ENCODE measurements at places on chromosomes 16 and 17. TPM values are rescaled to one million over a fixed set of nuclear protein-coding genes. Genes with fewer than 3 reads are reported as not detected.

GRCh38 chr16:2835638-2836493 lies 5.8 kb downstream of the ZG16B start:
- no peak overlapping the region for H3K4me3 ChIP-seq
- no peaks in the 10 kb centered on the region for H3K36me3 ChIP-seq
- no peak for DNase-seq
- H3K4me1 ChIP-seq, result no peaks in the 10 kb centered on the region
- H3K27me3 ChIP-seq, result no peaks in the 10 kb centered on the region

IRX6 gene
- total RNA-seq, result not detected

- H3K4me3 ChIP-seq, result peak overlapping the region; percentile 52
- no peaks in the 10 kb centered on the region for H3K27me3 ChIP-seq
- no peak for DNase-seq
- H3K27ac ChIP-seq, result peak overlapping the region; percentile 77
- no peaks in the 10 kb centered on the region for H3K4me1 ChIP-seq
These were observed 5.0 kb downstream of the ARMC7 start for GRCh38 chr17:75114552-75115314.

- peak overlapping the region; percentile 58 for H3K4me3 ChIP-seq
- H3K27ac ChIP-seq, result peak overlapping the region; percentile 81
- no peak for DNase-seq
- no peaks in the 10 kb centered on the region for H3K4me1 ChIP-seq
- H3K27me3 ChIP-seq, result no peaks in the 10 kb centered on the region
- no peaks in the 10 kb centered on the region for H3K36me3 ChIP-seq
These were observed 168.4 kb downstream of the RAB11FIP4 start for GRCh38 chr17:31559584-31560501.

DNA sequence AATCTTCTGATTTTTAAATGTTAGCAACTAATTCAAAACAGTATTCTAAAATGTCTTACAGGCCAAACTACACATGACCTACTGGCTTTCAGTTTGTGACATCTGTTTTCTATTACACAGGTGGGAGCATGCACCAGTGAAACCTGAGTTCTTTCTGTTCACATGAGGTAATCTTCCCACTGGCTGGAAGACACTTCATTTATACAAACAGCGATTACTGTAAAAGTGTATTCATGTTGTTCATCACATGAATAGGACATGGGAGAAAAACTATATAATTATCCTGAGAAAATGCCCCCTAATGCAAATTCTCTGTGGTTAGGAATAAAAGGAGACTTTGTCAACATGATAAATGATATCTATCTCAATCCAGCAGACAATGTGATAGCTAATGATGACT lies 11.1 kb upstream of the PIK3R5 start:
- H3K27me3 ChIP-seq, result no peaks in the 10 kb centered on the region
- no peak for DNase-seq
- H3K36me3 ChIP-seq, result no peaks in the 10 kb centered on the region
- no peak overlapping the region for H3K4me3 ChIP-seq
- no peaks in the 10 kb centered on the region for H3K4me1 ChIP-seq

DNA sequence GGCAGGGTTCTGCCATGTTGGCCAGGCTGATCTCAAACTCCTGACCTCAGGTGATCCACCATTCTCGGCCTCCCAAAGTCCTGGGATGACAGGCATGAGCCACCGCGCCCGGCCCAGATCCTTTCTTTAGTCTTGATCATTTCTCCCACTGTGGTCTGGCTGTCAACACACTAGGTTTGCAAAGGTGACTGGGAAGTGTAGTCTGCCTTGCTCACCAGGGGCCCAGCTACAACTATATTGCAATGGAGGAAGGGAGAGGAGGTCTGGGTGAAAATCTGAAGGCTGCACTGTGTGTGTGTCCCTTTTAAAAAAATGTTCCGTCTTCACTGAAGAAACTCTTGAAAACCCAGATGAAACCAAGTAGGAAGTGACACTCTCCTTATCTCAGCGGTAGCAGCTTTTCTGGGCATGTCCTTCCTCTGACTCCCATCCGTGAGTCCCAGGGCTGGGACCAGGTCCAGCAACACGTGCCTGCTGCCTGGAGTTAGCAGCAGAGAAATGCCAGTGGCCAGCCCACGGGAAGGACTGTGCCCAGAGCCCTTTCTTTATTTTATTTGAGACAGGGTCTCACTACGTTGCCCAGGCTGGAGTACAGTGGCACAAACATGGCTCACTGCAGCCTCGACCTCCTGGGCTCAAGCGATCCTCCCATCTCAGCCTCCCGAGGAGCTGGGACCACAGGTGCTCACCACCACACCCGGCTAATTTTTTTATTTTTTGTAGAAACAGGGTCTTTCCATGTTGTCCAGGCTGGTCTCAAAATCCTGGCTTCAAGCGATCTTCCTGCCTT lies 17.8 kb upstream of the KIF19 start:
- H3K36me3 ChIP-seq, result no peaks in the 10 kb centered on the region
- H3K4me1 ChIP-seq, result no peaks in the 10 kb centered on the region
- no peak for DNase-seq
- H3K27ac ChIP-seq, result peak overlapping the region; percentile 65
- no peak overlapping the region for H3K4me3 ChIP-seq
- H3K27me3 ChIP-seq, result no peaks in the 10 kb centered on the region

- no peak overlapping the region for H3K4me3 ChIP-seq
- DNase-seq, result no peak
- H3K27me3 ChIP-seq, result no peaks in the 10 kb centered on the region
- no peak overlapping the region for H3K27ac ChIP-seq
These were observed 34.6 kb downstream of the BRIP1 start for GRCh38 chr17:61828694-61829093.

TMED6 gene
- not detected for total RNA-seq

PERCC1 gene
- total RNA-seq, result not detected

- no peaks in the 10 kb centered on the region for H3K27me3 ChIP-seq
- H3K4me1 ChIP-seq, result peaks cover 19% of the 10 kb centered on the region
- H3K36me3 ChIP-seq, result peaks cover 7% of the 10 kb centered on the region
- DNase-seq, result no peak
- H3K27ac ChIP-seq, result no peak overlapping the region
These were observed 6.0 kb upstream of the MRPL38 start for GRCh38 chr17:75910699-75911098.

DNA sequence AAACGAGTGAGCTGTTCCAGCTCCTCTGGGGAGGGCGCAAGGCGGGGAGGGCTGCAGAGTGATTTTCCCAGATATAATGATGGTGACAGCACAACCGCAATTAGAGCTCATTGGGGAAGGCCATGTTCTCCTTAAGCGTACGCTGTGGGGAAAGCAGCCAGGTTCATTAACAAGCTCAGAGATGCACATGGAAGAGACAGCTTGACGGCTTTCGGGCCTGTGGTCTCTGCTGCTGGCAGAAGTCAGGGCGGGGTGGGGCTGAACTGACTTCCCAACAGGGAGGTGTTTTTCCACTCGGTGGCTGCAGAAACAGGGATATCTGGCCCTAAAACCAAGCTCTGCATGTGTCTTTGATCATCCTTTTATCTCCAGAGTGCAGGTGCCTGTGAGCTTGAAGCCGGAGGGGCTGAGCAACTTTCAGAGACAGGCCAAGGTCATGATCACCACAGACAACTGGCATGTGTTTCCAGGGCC lies 24.0 kb upstream of the CACNG1 start:
- no peaks in the 10 kb centered on the region for H3K27me3 ChIP-seq
- H3K27ac ChIP-seq, result no peak overlapping the region
- no peaks in the 10 kb centered on the region for H3K4me1 ChIP-seq
- H3K4me3 ChIP-seq, result no peak overlapping the region
- no peaks in the 10 kb centered on the region for H3K36me3 ChIP-seq

DNA sequence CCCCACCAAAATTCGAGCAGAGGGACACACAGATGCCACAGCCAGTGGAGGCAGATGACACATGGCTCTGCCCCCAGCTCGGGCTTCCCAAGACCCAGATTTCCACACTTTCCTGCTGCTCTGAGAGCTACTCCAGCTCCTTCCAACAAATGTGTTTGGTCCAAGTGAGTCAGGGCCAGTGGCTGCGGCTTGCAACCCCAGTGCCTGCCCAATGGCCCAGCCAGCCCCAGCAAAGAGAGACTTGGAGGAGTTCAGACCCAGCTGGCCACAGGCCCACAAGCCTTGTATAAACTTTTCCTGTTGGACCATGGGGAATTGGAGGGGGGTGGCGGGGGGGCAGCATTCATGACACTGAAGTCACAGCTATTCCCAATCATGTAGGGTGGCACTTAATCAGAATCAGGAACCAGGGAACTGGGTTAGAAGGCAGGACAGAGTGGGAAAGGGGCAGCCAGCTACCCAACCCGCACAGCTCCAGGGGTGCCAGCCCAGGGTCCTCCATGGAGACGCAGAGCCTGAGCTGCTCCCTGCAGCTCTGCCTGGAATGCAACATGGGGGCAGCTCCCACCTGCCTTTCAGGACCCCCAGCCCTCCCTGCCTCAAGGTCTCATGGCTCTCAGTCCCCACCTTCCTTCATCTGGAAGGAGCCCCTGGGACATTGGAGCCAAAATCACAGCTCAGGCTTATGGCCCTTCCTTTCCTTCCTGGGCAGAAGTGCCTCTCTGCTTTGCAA lies 17.5 kb upstream of the C16orf78 start:
- no peaks in the 10 kb centered on the region for H3K4me1 ChIP-seq
- no peaks in the 10 kb centered on the region for H3K27me3 ChIP-seq
- peak; percentile 66 for DNase-seq
- H3K36me3 ChIP-seq, result no peaks in the 10 kb centered on the region
- H3K4me3 ChIP-seq, result no peak overlapping the region

- H3K36me3 ChIP-seq, result no peaks in the 10 kb centered on the region
- no peak overlapping the region for H3K27ac ChIP-seq
- no peaks in the 10 kb centered on the region for H3K27me3 ChIP-seq
- DNase-seq, result no peak
These were observed 169.3 kb upstream of the AXIN2 start for GRCh38 chr17:65730711-65731169.
